GM03348 (cell line): ENCODE measurements at places on chromosomes 2 and 18.

DNA sequence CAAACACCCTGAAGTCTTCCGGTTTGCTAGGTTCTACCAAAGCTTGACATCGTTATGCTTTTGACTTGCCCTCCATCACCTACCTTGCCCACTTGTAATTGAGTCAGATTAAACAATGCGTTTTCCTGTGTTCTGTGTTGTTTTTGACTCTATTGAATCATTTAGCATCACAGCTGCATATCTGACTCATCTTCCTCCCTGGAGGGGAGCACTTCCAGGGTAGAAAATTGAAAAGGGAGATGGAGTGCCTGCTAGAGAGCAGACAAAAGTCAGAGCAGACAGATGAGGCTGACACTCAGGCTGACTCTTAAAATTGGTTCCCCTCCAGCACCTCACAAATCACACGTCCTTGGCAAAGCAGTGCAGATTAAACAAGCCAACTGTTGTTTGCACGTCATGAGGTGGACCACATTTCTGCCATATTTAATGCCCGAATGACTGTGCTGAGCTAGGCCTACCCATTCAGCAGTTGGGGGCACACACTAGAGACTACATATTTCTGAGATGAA is 2.2 kb downstream of the MPP4 start:
- DNase-seq = peak; percentile 76

- no peak for DNase-seq
Measured at GRCh38 chr2:43193652-43194120, 32.7 kb downstream of the ZFP36L2 start.

DNA sequence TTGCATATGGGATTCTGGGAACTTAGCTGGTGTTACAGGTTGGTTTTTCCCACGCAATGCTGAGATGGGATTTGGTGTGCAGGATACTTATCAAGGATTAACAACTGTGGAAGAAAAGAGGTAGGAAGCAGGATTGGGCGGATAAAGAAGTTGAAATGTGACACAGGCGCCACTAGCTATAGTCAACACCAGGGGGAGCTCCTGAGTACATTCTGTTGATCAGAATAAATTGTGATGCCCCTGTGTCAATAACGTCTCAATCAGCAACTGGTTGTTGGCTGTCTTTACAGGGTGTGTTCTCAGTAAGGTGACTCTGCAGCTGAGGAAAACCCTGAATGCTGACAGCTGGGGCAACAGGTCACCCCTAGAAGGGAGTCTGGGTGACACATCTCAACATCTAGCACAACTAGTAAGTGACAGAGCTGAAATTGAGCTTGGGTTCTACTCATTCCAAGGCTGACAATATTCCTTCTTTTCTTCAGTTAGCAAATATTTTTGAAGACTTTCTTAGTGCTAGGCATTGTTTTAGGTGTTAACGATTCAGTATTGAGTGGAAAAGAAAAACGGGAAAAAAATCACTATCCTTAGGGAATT is 143.0 kb downstream of the ARL6IP6 start:
- peak; percentile 46 for DNase-seq

GRCh38 chr2:128357506-128358370 is 39.1 kb upstream of the HS6ST1 start:
- DNase-seq = no peak

- no peak for DNase-seq
Measured at GRCh38 chr2:119730671-119731177, 29.0 kb upstream of the PTPN4 start.

- no peak for DNase-seq
Measured at GRCh38 chr18:45568017-45568416, 47.3 kb upstream of the SLC14A2 start.

DNA sequence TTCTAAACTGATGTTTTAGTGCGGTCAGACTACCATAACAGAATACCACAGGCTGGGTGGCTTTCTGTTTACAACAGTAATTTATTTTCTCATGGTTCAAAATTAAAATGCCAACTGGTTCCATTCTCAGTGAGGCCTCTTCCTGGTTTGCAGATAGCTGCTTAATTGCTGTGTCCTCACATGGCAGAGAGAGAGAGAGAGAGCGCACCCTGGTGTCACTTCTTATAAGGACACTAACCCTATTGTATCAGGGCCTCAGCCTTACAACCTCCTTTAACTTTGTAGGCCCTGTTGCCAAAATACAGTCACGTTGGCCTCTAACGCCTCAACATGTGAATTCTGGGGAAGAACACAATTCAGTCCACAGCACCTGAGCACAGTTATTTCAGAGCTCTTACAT is 37.5 kb upstream of the ZNF385B start:
- DNase-seq = no peak

GRCh38 chr2:216012133-216012829 is 1.1 kb downstream of the MREG start:
- peak; percentile 40 for DNase-seq

DNA sequence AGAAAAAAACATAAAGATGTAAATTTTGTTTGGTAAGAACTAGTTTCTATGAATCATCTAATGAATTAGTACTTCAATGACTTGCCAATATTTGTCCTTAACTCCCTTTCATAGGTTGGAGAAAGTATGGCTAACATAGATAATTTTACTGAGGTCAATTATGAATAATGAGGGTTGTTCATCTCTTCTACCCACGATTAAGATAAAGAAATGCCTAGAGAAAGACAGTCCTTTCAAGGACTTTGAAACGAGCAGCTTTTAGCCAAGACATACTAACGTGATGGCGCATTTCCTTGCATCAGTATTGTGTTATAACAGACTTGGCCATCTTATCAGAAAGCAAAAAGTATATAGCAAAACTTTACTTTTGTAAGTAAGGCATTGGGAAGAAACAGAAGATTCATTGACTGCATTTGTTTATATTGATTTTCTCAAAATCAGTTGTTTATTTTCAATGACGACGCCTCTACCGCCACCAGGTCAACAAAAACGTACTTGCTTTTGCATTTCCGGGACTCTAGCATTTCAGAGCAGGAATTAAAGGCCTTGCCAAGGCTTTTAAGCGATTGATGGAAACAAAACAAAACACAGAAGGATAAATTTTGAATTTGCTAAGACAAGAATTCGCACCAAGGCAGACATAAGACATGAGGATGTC is 961 bp downstream of the RBM43 start:
- peak; percentile 28 for DNase-seq

DNA sequence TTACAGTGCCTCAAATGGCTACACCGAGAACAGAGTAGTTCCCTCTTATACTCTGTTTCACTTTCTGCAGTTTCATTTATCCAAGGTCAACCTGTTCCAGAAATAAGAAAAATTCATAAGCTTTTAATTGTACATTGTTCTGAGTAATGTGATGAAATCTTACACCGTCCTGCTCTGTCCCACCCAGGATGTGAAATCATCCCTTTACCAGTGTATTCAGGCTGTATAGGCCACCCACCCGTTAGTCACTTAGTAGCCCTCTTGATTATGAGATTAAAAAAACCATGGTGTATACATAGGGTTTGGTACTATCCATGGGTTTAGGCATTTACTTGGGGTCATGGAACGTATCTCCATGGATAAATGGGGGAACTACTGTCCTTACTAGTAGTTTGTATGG is 29.8 kb downstream of the STARD6 start:
- no peak for DNase-seq

DNA sequence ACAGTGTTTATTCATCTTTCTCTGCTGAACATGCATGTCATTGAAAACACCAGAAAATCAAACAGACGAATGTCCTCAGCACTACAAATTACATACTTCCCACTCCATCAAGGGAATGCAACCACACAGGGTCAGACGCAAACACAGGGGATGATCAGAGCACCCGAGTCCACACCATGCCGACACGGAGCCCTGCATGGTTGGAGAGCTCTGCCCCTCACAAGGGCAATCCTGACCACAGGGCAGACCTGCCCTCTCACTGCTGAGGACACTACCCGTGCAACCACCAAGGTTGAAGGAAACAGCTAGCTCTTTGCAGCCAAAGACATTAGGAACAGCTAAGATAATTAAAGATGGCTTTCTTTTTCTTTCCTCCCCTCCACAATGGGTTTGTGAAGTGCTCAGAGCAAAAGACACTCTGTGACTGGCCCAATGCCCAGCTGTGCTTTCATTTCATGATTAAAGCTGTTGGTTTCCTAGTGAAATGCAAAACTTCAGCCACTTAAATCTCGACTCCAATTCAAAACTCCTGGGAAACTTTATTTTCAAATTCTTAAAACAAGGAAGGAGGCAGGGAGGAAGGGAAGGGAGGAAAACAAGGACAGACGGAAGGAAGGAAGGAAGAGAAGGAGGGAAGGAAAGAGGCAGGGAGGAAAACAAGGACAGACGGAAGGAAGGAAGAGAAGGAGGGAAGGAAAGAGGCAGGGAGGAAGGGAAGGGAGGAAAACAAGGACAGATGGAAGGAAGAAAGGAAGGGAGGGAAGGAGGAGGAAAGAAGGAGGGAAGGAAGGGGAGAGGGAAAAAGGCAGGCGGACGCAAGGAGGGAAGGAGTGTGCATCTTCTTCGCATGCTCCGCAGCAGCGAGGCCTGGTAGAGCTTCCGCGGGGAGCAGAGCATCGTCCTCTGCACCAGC is 65.8 kb downstream of the NDUFA10 start:
- DNase-seq = no peak

GRCh38 chr2:172200495-172201085 is 97.9 kb upstream of the DLX2 start:
- DNase-seq = peak; percentile 28

DNA sequence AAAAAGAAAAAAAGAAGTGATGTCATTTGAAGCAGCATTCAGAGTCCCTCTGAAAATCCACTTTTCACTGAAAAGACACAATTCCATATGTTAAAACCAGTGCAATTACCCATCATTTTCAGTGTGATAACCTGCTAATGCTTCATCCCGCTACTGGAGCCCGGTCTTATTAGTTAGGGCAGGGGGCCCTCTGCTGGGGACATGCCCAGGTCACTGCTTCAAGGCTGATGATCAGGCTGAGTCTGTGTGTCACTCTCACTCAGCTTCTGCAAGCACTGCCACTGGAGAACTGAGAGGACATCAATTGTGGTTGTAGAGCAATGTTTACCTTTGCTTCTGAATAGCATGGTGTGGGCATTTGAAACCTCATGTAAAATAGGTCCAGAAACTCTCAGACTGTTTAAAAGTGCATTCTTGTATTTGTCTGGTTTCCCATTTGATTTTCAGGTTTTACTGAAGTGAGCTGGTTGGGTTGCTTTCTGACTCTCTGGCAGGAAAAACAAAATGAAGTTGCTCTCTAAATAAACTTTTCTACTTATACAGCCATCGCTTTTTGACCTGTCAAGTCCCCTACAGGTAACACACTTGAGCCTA is 49.2 kb upstream of the NXPH2 start:
- DNase-seq = no peak

- no peak for DNase-seq
Measured at GRCh38 chr2:152348388-152348787, 13.4 kb downstream of the FMNL2 start.

DNA sequence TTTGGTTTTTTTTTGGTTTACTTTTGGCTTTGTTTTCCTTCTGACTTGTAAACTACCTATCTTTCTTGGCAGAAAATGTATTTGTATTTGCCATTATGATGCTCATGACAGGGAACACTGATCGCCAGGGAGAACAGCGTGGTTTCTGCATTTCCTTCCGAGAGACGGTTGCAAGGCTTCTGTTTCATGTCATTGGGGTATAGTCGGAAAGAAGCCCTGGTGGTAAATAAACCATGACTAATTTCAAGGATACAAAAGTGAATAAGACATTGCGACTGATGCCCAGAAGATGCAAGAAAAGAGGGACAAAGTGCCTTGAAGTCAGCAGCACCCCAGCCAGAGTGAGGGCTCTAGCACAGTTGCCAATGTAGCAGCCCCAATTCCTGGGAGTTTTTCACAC is 4.2 kb upstream of the CAPN14 start:
- DNase-seq = no peak

- no peak for DNase-seq
Measured at GRCh38 chr2:56960581-56960980, 776.8 kb downstream of the CCDC85A start.

GRCh38 chr18:23301972-23302371 is 151.1 kb upstream of the RIOK3 start:
- DNase-seq = no peak
